ENCODE measurements at places on chromosomes 1 and 21.

DNA sequence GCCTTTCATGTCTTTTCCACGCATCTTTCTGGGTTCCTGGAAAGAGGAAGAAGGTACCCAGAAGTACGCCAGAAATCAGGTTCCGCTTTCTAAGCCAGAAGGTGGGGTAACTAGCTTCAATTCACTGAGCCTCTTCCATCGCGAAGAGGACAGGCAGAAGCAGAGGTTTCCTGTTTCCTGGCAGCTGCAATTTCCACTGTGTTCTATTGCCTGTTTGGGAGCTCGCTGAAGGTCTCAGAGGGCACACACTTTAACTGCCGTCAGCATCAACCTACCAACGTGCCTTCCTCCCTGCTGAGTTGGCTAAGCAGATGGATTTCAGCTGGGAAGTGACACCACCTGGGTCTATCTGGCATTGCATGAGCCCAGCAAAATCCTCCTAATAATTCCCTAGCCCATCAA lies 10.0 kb downstream of the NCF2 start:
- DNase-seq, result no peak

DNA sequence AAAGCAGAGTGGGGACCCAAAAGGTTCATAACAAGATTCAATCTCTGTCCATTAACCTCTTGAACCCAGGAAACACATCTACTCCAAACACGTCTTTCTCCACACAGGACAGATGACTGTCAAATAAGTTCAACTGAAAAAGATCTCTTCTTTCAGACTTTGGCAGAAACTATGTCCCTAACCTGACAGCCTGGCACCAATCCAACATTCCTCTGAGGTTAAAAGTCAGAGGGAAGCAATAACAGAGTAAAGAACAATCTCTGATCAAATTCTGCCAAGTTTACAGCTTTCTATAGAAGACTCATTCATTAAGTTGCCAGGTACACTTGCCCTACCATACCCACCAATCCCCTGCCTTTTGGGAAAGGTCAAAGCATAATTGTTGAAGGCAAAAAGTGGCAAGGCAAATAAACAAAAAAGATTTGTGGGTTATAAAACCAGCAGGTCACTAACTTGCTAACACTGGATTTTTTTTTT lies 31.9 kb downstream of the OTUD7B start:
- DNase-seq, result no peak

DNA sequence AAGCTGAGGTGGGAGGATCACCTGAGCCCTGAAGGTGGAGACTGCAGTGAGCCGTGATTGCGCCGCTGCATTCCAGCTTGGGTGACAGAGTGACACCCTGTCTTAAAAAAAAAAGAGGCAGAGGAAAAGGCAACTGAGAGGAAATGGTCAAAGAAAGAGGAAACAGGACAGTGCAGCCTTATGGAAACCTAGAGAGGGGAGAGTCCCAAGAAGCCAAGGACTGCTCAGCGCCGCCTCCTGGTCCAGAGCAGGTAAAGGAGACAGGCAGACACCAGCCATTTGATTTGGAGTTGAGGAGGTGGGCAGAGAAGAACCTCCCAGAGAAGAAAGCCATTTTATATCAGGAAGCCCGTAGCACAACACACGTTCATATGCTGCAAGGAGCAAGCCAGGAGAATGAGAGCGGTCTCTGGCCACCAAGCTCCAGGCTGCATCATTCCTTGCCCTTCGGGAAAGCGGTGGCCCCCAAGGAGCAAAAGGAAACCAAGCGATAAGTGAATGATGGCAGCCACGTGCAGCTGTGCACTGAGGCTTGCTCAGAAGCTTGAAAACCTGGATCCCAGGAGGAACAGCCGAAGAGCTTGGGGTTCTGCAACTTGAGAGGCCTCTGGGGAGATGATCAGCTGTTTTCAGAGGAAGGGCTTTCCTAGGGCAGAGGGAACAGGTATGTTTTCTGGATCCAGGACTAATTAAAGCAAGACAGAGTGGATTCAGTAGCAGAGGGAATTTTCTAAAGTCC lies 33.7 kb downstream of the LRRC42 start:
- no peak for DNase-seq

GRCh38 chr1:24894002-24894401 lies 36.1 kb downstream of the RUNX3 start:
- DNase-seq, result no peak

All from stimulated activated CD8-positive, alpha-beta memory T cell treated with anti-CD3 and anti-CD28 coated beads, Interleukin-12 subunit alpha, Interleukin-12 subunit beta, amount 100 ng/mL, for 4 hours (primary cell).